Hematopoietic multipotent progenitor cell (in vitro differentiated cells): ENCODE measurements at places on chromosomes 5 and 9. TPM values are rescaled to one million over a fixed set of nuclear protein-coding genes. Genes with fewer than 3 reads are reported as not detected.
A peak's percentile ranks its signal among the peaks of the same experiment; 100 is the strongest.

The SLC6A7 gene
- total RNA-seq = under 0.01 TPM

The GDA gene
- total RNA-seq = under 0.01 TPM

The ZNF483 gene
- total RNA-seq = 1.1 TPM

The CATSPER3 gene
- 0.27 TPM for total RNA-seq

The HRCT1 gene
- total RNA-seq = not detected

The PHYHD1 gene
- 3.2 TPM for total RNA-seq

The CARD6 gene
- 4.3 TPM for total RNA-seq

The FST gene
- total RNA-seq = 0.27 TPM

The PAEP gene
- total RNA-seq = not detected

The SHOC1 gene
- total RNA-seq = not detected

The BSPRY gene
- total RNA-seq = 55.7 TPM

The ABLIM3 gene
- total RNA-seq = 0.27 TPM

The DIRAS2 gene
- under 0.01 TPM for total RNA-seq

The KLHL9 gene
- 22.6 TPM for total RNA-seq

The FBXW2 gene
- total RNA-seq = 35.0 TPM

The RIOK2 gene
- 7.3 TPM for total RNA-seq

DNA sequence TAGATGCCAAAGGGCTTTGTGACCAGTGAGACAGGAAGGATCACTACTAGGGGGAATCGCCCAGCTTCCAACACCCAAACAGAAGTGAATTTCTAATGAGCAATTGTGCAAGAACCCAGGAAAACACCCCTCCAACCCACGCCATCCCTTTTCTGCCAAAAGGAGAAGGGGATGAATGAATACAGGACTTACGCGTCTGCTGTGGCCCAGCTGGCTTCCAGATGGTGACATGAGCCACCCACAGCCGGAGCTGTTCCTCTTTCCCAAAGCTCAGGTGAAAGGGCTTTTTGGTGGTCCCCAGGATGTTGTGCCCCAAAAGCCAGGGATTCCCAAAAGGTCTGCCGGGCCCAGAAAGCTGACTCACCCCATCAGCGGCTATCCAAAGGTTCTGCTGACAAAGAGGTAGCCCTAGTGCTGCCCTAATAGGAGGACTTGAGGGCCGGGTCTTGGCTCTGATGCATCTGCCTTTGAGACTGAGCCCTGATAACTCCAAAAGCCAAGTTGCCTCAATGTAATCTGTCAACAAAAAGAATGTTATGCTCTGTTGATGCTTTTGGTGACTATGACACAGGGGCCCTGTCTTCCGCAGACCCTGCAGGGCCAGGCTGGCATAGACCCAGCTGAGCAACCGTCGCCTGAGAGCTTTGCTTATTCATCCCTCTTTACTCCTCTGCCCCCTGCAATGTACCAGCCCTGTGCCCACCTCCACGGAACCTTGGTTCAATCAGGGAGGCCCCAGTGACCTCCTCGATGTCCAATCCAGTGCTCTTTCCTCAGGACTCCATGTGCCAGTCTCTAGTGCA, 14.5 kb downstream of the GSN start:
- peak; percentile 83 for DNase-seq

DNA sequence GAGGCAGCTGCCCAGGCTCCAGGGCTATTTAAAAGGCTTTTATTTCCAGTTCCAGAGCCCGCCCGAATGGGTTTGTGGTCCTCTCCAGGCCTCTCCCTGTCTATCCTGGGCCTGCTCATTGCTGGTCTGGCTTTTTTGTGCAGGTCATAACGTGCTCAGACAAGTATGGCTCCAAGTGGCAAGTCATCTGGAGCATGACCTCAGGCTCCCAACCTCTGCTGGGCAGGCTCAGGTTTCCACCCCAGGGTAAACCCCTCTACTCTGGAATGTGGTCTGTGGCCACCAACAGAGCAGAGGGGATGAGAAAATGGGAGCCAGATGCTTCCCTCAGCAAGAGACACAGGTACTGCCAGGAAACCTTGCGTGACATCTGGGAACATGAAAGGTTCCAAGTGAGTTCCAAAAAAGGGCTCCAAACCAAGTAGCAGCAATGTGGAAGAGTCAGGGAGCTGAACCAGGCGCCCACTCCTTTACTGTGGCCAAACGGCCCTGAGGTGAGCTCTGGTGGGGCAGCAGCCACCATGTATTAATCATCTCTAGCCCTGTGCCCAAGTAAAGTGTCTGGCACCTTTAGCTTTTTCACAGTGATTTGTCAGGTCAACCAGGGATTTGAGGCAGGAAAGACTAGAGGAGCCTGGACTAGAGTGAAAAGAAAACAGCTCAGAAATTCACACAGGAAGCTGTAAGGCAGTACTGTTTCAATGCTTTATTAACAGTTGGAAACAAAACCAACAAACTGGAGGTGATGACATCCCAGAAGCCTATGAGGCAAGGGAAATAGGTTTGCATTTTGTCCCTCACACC, 25.7 kb downstream of the PCDHGC5 start:
- no peak for DNase-seq

DNA sequence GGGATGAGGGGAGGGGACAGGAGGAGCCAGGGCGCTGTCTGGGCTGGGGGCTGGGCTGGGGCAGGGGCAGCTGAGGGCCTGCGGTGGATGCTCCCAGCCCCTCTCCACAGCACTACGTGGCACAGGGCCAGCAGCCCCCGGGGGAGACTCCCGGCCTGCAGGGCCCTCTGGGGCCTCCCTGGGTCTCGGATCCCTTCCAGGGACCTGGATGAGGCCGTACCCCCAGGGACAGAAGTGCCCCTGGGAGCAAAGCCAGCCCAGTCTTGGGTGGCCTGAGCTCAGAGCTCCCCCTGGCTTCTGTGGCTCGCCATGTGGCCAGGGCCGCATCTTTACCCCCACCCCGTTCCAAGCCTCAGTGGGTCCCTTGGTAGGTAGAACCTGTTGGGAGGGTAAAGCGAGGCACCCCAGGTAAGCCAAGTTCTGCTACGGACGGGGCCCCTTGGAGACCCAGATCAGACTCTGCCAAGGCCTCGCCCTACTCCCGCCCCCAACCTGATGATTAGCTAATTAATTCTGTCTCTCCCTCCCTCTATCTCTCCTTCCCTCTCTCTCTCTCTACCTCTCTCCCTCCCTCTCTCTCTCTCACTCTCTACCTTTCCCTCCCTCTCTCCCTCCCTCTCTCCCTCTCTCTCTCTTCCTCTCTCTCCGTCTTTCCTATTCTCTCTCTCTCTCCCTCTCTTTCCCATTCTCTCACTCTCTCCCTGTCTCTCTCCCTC, 24.3 kb downstream of the KCNT1 start:
- no peak for DNase-seq

GRCh38 chr5:134038138-134038537, 33.4 kb upstream of the VDAC1 start:
- DNase-seq = no peak

GRCh38 chr9:95067897-95068296, 249.6 kb downstream of the FANCC start:
- no peak for DNase-seq

DNA sequence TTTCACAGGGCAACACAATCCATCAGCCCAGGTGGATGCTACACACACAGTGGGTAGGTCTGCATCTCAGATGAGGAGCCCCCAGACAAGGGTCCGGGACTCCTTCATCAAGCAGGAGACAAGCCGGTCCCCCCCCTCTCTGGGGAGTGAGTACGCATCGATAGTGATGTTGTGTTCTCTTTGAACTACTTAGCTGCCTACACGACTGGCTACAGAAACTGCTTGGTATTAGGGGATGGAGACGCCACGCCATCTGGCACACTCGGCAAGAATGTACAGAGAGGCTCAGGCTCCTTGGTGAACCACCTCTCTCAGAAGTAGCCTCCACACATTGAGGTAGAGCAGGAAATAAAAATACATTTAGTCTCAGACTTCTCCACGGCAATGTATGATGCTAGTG, 179.8 kb downstream of the CNTNAP3 start:
- DNase-seq = no peak

- DNase-seq = no peak
Measured at GRCh38 chr5:41161271-41161670, 52.1 kb downstream of the C6 start.

GRCh38 chr5:137695651-137696428, 40.0 kb downstream of the KLHL3 start:
- peak; percentile 81 for DNase-seq

DNA sequence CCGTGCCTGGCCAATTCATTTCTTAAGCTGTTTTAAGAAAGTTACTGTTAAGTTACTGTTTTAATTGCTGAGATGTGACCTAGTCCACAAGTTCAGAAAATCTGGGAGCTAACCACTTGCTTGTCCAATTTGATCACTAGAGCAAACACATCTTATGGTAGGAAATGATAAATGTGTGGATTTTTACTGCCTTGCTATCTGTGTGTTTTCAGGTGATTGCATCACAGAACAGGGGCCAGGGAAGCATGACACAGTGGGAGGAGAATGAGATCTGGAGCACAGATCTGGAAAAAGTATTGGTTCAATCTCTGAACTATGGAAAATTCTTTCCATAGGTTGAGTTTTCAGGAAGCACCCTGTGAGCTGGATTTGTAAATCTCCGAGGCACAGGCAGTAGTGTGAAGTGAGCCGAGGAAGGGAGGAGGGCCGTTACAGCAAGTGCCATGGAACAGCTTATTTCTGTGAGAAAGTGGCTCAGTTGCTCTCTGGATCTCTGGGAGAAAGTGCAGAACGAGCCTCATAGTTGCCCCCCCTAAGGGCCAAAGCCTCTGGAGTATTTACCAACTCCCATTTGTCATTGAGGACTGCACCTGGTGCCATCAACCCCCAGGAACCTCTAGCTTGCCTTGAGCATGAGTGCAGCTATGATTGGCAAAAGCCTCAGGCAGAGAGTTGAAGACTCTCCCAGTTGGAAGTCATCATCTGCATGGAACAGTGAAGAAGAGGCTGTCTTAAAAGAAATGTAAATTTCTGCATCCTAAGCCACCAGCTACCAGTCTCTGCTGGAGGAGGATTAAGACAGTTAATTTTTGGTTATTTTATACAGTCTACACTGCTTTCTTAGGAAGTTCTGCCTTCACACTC, 161.8 kb upstream of the CLINT1 start:
- no peak for DNase-seq

DNA sequence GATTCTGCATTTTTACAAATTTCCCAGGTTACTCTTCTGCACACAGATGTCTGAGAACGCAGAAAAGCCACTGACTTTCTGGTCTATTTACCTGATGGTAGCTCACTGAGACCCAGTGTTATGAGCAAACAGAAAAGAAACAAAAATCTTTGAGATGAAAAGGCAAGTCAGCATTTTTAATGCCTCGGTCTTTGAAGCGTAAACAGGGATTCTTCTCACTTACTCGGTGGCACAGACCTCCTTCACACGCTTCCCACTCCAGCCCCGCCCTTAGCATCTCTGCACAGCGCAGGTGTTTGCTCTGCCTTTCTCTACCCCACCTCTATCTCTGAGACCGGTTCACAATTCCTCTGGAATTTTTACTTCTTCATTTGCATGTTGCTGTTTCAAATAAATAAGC, 195.0 kb upstream of the IRX1 start:
- no peak for DNase-seq

DNA sequence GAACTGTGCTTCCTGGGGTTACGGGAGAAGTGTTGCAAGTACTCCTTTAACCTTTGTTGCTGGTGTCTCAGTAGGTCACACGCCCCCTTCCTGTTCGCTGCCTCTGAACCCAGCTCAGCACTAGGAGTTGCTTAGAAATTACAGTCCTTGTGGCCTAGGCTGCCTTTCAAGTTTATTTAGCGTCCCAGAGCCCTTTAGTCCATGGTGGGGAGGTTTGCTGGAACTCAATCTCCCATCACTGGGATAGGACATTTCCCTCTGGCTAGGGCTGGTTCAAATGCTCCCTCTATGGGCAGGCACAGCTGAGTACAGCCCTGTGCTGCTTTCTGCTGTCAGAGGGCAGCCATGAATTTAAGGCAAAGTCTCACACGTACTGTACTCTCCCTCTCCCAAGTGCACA, 4.7 kb downstream of the IFNA8 start:
- no peak for DNase-seq

DNA sequence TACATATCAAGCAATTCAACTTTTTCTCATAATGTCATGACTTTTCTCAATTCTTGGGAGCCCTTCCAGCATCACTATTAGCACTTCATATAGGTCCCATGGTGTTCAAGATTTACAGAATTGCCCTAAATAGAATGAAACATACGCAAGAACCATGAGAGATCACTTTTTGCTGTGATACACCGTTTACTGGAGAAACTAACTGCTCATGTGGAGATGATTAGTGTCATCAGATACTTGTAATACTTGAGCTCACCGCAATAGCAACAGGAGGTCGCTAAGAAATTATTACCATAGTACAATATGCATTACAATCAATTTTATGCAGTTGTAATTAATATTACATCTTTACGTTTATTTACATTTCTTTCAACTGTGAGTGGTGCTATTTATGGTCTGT, 4.8 kb upstream of the PCSK5 start:
- DNase-seq = no peak

GRCh38 chr9:92275541-92275940, 18.0 kb downstream of the IARS1 start:
- DNase-seq = no peak

DNA sequence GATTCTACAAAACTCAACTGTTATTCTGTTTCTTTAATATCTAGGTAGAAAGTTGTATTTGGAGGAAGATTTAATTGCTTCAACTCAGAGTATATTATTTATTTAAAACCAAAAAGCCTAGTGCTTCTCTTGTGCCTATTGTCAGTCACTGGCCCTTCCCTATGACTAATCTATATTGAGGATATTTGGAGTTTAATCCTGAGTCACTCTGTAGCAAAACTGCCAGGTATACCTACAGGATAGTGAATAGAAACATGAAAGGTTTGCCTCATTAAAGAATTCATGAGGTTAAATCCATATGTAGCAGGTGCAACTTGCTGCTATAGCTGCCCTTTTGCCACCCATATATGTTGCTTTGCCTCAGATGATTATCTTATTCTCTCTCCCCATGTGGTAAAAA, 15.1 kb downstream of the PLK2 start:
- DNase-seq = no peak

GRCh38 chr5:157172403-157172802, 6.3 kb upstream of the GARIN3 start:
- DNase-seq = no peak

DNA sequence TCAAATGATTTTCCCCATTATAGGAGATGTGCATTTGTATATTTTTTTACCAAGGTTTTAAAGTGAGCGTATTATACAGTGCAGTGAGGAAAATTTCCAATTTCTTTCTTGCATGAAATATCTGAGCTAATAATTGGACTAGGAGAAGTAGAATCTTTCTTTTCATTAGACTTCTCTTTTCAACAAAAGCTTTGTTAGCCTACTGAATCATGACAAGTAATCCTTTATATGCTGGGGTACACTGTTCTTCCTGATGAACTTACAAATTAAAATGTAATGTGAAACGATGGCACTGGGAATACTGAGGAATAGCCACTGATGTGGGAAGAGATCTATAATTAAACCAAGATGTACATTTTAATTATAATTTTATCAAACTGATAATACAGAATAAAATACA, 829.6 kb downstream of the PTPRD start:
- DNase-seq = no peak

- DNase-seq = no peak
Measured at GRCh38 chr5:127562252-127562651, 44.8 kb downstream of the PRRC1 start.

- peak; percentile 7 for DNase-seq
Measured at GRCh38 chr9:4822057-4822456, 29.3 kb downstream of the RCL1 start.

GRCh38 chr5:109865637-109866036, 175.9 kb downstream of the MAN2A1 start:
- DNase-seq = no peak

- DNase-seq = no peak
Measured at GRCh38 chr9:14440062-14440461, 126.1 kb upstream of the NFIB start.

- DNase-seq = no peak
Measured at GRCh38 chr9:16252616-16253015, 617.9 kb downstream of the BNC2 start.
